Activated CD4-positive, alpha-beta memory T cell treated with anti-CD3 and anti-CD28 coated beads, Interleukin-2, amount 10 ng/mL, durations not matched to agents 7 days and 5 days (primary cell): ENCODE measurements at places on chromosomes 11 and 22. TPM values are rescaled to one million over a fixed set of nuclear protein-coding genes. Genes with fewer than 3 reads are reported as not detected.
A peak's percentile ranks its signal among the peaks of the same experiment; 100 is the strongest.

The ZNF215 gene
- 0.68 TPM for total RNA-seq

DNA sequence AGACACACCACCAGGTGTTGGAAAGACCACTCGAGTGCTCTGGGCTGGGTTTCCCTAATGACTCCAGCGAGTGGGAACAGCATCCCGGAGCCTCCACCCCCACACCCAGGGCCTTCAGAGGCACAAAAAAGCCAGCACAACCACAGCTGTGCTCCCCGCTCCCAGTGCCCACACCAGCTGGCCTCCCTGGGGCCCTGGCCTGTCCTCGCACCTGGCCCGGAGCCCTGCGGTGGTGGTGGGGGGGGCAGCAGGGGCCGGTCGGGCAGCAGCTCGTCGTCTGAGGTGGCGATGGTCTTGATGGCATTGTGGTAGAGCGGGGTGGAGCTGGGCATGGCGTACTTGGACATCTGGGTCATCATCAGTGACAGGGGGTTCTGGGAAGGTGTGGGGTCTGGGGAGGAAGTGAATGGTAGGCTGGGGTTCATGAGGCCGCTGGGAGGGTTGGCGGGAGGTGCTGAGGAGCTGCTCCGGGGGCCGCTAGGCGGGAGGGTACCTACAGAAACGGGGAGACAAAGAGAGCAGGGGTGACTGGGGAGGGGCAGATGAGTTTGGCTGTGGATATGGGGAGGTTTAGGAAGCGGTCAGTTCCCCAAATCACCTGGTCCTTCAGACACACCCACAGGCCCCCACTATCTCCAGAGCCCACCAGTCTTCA lies 16.1 kb downstream of the CXCR5 start:
- DNase-seq: no peak

- no peak for DNase-seq
Observed at GRCh38 chr22:21003782-21004181, 1.9 kb upstream of the THAP7 start.

The RHOD gene
- 0.20 TPM for total RNA-seq

GRCh38 chr11:133787379-133788141 lies 57.8 kb downstream of the SPATA19 start:
- DNase-seq: no peak

DNA sequence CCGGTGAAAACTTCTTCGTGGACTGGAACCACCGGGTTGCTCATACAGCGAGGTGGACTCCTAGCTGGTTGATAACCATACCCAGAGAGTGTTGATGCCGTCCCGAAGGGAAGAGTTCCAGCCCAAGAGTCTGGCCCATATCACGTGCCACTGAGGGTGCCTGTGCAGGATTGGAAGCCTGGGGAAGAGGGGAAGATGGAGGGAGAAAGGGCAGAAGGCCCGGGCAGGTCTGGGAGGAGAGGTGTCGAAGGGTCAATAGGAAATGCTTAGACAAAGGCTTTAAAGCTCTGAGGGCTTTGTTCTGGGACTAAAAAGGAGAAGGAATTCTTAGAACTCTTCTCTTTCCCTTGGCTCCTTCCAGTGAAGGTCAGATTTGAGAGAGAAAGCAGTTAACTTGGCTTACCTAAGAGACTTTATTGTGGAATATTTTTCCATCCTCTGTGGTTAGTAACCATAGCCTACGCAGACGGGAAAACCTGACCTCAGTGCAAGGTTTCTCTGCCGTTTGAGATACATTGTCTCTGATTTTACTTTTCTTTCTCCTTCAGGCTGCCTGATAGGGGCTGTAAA lies 70.5 kb downstream of the JAM3 start:
- no peak for DNase-seq

DNA sequence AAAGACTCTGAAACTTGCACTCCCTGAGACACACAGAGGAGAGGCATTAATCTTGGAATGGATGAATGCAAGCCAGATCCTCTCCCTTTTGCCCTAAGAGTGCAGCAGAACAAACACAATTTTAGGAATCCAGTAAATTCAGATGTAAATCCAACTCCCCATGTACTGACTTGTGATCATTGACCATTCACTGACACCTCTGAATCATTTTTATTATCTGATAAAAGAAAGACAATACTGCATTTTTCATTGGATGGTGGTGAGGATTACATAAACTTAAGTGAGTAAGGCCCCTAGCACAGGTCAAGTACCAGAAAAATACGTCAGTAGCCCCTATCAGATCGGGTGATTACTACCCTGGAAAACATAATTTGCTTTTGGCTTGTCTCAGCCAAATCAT lies 782.9 kb upstream of the API5 start:
- DNase-seq: no peak

The ASPHD2 gene
- 12.7 TPM for total RNA-seq

GRCh38 chr11:65557280-65558001 lies 718 bp downstream of the LTBP3 start:
- DNase-seq: no peak

DNA sequence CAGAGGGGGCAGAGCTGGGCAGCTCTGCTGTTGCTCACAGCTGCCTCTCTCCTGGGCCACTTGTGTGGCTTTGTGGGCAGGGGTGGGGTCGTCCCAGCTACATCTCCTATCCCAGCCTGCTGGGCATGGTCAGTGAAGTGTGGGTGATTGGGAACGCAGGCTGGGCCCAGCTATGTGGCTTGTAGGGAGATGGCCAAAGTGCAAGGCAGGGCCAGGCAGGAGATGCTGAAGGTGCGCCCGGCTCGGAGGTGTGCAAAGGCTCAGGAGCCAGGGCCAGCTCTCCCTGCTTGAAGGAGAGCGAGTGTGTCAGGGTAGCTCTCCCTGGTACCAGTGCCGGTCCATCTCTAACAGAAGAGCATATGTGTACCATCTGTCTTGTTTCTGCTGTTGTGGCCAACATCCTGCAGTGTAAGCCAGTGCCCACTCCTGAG lies 8.4 kb upstream of the RANBP1 start:
- DNase-seq: no peak

- DNase-seq: no peak
Observed at GRCh38 chr11:8002676-8003075, 15.5 kb downstream of the EIF3F start.

GRCh38 chr11:12235947-12236743 lies 125.8 kb downstream of the MICAL2 start:
- DNase-seq: peak; percentile 74

DNA sequence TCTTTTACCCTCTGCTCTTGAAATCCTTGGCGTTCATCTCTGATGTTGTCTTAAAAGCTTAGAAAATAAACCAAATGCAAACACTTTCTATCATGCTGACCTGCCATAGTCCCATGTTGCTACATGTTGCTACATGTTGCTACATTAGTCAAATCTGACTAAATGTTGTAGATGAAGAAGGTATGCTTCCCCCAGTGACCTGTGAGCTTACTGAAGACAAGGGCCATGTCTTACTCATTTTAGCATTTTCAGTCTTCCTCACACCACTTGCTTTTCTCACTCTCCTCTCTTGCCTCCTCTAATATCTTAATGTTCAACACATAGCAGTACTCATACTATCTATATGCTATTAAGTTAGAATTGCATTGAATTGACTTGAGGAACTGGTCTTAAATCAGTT lies 346.4 kb upstream of the MTNR1B start:
- DNase-seq: no peak

- no peak for DNase-seq
Observed at GRCh38 chr22:17332109-17332800, 37.0 kb upstream of the CECR2 start.

The OR56A1 gene
- total RNA-seq: not detected

The C22orf42 gene
- total RNA-seq: not detected

The PTGDR2 gene
- 5.7 TPM for total RNA-seq

GRCh38 chr22:37284126-37284804 lies 2.0 kb downstream of the CYTH4 start:
- no peak for DNase-seq

DNA sequence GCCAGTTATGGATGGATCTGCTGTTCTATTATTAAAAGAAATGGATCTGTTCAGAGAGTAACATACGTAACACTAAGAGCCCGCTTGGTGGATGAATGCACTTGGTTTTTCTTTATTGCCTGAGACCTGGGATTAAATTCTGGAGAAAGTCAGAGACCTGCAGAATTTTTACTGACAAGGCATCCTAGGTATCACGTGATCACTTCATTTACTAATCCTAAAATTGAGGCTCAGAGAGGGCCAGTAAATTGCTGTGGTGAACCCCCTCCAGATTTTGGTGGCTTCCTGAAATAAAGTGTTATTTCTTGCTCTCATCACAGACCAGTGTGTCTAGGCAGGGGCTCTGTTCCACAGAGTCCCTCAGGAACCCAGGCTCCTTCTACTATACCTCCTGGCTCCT lies 187.9 kb upstream of the LARGE1 start:
- no peak for DNase-seq

- no peak for DNase-seq
Observed at GRCh38 chr22:17665854-17666253, 27.3 kb downstream of the BCL2L13 start.

The KCNQ1 gene
- 14.8 TPM for total RNA-seq

- no peak for DNase-seq
Observed at GRCh38 chr11:117877120-117877784, 794 bp upstream of the FXYD6 start.

DNA sequence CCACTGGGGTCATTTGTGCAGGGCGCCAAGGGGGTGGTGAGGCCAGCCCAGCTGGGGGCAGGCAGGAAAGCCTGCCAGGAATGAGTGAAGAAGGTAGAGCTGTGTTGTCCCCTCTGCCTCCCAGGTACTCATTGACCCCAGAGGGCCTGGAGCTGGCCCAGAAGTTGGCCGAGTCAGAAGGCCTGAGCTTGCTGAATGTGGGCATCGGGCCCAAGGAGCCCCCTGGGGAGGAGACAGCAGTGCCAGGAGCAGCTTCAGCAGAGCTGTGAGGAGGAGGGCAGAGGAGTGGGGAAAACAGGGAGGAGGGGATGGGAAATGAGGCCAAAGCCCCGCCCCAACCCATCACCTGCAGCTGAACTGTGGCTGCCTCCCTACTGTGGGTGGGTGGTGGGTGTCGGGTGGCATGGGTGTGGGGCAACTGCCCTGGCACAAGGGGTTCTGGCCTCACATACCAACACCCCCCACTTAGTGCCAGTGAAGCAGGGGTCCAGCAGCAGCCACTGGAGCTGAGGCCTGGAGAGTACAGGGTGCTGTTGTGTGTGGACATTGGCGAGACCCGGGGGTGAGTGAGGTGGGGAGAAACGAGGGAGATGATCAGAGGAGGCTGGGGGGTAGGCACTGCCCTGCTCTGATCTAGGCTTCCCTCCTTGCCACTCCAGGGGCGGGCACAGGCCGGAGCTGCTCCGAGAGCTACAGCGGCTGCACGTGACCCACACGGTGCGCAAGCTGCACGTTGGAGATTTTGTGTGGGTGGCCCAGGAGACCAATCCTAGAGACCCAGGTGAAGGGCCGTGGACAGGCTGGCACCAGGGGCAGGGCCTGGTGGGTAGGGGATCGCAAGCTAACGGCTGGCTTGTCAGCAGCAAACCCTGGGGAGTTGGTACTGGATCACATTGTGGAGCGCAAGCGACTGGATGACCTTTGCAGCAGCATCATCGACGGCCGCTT lies 3.0 kb downstream of the MUS81 start:
- no peak for DNase-seq

DNA sequence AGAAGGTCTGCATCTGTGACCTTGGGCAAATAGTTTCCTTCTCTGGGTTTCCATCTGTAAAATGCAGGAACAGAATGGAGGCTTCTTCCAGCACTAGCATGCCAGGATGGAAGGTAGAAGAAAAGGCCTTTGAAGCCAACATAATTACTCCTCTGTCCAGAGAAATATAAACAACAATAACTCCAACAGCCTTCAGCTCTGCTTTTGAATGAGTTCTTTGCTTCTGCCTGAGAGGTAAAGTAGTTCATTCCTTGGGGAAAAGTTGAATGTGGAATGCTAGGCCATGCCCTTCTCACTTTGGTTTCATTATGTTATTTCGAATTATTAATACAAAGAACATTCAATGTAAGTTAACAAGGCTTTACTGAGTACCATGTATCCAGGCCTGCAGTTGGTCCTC lies 61.2 kb upstream of the BLID start:
- DNase-seq: no peak

DNA sequence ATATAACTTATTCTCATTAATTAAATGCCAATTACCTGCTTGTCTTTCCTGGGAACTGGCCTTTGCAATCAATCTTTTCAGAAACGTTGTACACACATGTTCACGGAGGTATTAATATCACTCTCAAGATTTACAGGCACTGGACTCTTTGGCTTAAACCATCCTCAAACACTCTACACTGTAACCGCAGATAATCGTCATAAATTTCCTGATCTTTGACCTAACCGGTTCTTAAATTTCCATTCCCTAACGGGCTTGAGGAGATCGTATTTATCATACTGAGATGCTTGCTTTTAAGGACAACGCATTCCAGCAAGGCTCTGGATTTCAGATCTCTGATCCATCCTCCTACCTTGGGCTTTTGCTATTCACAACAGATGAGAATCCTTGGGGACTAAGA lies 72.8 kb downstream of the ARL14EP start:
- no peak for DNase-seq

GRCh38 chr11:134657631-134658030 lies 245.6 kb upstream of the B3GAT1 start:
- no peak for DNase-seq

The UBASH3B gene
- 18.4 TPM for total RNA-seq

DNA sequence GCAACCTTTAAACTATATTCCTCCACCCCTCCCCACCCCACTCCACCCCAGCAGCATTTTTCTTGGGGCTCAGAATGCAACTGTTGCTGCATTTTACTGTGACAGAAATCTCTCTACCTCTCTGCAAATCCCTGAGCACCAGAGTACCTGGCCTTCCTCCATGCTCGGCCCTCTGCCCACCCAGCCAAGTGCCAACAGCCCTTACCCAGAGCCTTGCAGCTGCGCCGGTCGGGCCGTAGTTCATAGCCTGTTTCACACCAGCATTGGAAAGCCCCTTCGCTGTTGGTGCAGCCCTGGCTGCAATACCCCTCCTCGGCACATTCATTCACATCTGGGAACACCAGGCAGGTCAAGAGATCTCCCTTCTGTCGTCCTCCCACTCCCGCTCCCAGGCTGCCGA lies 23.4 kb downstream of the LRP4 start:
- no peak for DNase-seq

- no peak for DNase-seq
Observed at GRCh38 chr11:46338636-46338987, 8.7 kb upstream of the DGKZ start.

- no peak for DNase-seq
Observed at GRCh38 chr22:17268501-17269223, 49.4 kb upstream of the ADA2 start.

The OR51B2 gene
- not detected for total RNA-seq

DNA sequence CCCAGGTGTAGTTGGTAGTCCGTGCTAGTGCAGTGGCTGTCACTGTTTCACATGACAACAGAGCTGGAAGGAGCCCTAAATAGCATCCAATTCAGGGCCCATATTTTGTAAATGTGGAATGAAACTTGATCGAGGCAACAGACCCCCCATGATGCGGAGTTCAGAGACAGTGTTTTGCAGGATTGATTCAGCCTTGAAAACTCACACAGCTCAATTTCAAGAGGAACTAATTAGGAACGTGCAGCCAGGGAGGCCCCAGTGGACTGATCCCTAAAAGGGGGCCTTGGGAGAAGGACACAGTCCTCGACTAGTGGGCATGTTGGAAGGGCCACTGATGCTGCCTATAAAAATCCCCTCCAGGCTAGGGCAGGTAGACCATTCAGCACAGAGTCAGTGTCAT lies 61.0 kb upstream of the TTC12 start:
- no peak for DNase-seq
